Stimulated activated CD8-positive, alpha-beta memory T cell treated with anti-CD3 and anti-CD28 coated beads, Interleukin-12 subunit alpha, Interleukin-12 subunit beta, amount 100 ng/mL, for 1 hour (primary cell): ENCODE measurements at places on chromosomes 1 and 21.

DNA sequence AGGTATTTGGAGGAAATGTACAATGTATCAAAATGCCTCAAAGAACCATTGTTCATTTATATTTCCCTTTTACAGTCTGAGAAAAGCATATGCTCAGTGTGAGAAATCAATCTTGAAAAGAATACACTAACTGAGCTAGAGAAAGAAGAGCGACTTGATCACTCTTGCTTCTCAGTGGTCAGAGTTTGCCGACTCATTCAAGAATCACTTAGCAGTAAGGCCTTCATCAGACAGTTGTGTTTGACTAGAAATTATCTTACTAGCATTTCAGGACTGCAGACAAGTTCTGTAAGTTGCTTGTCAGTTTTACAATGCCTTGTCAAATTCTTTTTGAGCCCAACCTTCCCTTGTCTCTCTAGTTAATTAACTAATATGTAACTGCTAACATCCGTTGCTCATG is 12.9 kb downstream of the RGS18 start:
- DNase-seq, result no peak

- no peak for DNase-seq
Observed at GRCh38 chr1:2632051-2632430, 775 bp downstream of the MMEL1 start.

DNA sequence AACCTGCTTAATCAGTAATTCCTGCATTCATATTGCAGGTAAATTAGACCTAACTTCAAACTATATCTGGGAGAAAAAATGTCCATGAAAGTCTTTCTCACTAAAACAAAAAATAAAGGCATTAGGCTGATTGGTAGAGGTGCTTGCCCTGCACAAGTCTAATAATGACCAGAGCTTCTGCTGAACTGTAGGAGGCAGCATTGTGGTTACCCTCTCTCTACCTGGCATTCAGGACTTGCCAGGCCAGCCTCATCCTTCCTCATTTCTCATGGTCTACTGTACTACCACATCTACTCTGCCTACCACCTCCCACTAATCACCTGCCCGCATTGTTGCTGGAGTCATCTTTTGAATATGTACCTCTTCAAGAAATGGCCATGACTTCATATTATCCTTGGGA is 60.8 kb upstream of the KRTAP11-1 start:
- no peak for DNase-seq

GRCh38 chr1:56838759-56839158 is 15.8 kb upstream of the C8A start:
- no peak for DNase-seq

GRCh38 chr1:163796394-163796821 is 474.7 kb downstream of the NUF2 start:
- no peak for DNase-seq

DNA sequence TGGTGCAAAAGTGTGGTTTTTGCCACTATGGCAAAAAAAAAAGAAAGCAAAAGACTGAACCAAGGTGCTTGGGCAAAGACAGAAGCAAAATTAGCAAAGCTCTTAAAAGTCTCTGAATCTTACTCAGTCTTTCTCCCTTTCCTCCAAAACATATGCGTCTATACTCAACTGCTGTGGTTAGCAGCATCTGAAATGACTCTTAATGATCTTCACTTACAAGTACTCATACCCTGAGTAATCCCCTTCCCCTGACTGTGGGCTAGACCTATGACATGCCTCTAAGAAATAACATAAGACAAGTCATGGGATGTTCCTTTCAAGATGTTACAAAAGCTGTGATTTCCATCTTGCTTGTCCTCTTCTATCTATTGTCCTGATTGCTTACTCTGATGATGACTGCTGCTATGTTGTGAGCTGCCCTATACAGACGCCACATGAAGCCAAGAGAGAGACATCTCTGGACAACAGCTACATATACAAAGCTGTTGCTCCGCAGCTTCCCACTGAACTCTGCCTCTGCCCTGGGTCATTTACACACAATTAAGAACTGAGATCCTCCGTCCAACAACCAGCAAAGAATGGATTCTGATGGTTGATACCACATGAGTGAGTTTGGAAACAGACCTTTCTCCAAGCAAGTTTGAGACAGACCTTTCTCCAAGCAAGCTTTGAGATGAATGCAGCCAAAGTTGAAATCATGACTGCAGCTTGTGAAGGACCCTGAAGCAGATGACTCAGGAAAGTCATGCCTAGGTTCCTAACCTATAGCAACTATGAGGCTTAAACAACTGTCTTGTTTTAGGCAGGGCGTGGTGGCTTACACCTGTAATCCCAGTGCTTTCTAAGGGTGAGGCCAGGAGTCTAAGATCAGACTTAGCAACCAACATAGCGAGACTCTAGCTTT is 55.2 kb downstream of the PUM1 start:
- no peak for DNase-seq

DNA sequence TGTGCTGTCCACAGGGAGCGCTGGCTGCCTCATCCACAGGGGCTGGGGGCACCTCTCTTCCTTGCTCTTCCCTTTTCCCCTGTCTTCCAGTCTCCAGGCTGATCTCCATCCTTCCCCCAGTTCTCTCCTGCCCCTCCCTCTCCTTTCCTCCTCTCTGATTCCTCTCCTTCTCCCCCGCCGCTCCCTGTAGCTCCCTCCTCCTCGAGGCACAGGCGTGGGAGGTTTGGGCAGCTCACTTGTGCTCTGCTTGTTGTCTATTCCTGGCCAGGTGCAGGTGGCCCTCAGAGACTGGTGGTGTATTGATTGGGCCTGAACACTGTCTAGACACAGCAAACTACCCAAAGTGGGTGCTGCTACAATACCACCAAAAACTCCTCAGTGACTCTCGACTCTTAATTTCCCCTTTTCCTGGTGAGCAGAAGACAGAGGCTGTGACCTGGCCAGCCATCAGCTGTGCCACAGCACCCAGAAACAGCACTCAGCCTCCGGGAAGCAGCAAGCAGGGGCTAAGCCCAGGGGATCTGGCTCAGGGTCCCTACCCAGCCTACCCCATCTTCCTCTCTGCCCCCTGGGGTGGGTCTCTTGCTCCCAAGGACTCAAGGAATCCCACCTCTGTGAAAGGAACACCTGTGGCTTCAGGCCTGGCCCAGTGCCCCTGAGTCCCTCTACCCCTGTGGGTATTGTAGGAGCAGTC is 93.3 kb downstream of the DDX20 start:
- no peak for DNase-seq

DNA sequence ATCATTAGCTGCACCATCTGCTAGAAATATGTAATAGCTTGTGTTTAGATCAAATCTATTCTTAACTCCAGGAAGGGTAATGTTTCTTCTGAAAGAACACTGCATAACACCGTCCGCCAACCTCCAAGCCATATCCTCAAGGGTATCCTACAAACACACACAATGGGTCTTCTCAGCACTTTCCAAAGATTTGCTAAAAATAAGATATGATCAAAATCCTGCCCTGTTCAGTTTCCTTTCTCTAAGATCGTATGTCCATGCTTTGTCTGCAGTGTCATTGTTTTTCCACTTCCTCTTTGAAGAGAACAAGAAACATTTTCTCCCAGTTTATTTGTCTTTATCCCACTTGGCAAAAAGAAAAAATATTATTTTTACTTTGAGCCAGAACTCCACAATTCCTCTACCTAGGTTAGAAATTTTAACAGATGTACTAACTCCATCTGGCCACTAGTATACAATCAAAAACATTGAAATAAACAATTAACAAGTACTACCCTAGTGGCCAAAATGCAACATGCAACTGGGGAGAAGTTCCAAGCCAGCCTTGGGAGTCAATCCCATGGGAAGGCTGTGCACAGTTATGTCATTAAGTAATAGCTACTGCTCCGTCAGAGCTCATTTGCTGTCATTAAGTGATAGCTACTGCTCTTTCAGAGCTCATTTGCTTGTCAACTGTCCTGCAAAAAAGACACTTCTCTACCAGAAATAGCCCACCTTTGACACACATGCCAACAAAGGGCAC is 37.8 kb downstream of the FRRS1 start:
- no peak for DNase-seq

GRCh38 chr1:178109348-178110143 is 15.6 kb downstream of the RASAL2 start:
- no peak for DNase-seq

- DNase-seq, result no peak
Observed at GRCh38 chr1:212182579-212182978, 102.6 kb upstream of the PPP2R5A start.

GRCh38 chr21:46151989-46152926 is 3.1 kb downstream of the FTCD start:
- no peak for DNase-seq
